Breast epithelium (tissue), 4 donors: ENCODE measurements at places on chromosomes 1 and 21. TPM values are rescaled to one million over a fixed set of nuclear protein-coding genes. Genes with fewer than 3 reads are reported as not detected.
A peak's percentile ranks its signal among the peaks of the same experiment; 100 is the strongest.

GRCh38 chr1:18137759-18138345 lies 30.3 kb downstream of the IGSF21 start:
- H3K36me3 ChIP-seq = no peaks in the 10 kb centered on the region
- no peak overlapping the region for H3K27ac ChIP-seq
- H3K4me1 ChIP-seq = no peaks in the 10 kb centered on the region
- peaks cover 4% of the 10 kb centered on the region for H3K27me3 ChIP-seq

Gene KCNJ10
- total RNA-seq = not detected

- no peak overlapping the region for H3K27ac ChIP-seq
- H3K36me3 ChIP-seq = no peaks in the 10 kb centered on the region
- DNase-seq = no peak
- no peaks in the 10 kb centered on the region for H3K4me1 ChIP-seq
- H3K4me3 ChIP-seq = no peak overlapping the region
Observed at GRCh38 chr1:40796939-40797667, 13.5 kb downstream of the KCNQ4 start.

- DNase-seq = no peak
- peak overlapping the region; percentile 80 for H3K27ac ChIP-seq
- no peaks in the 10 kb centered on the region for H3K27me3 ChIP-seq
- peak overlapping the region; percentile 57 for H3K4me3 ChIP-seq
- H3K36me3 ChIP-seq = no peaks in the 10 kb centered on the region
Observed at GRCh38 chr1:161304927-161305866, 4.6 kb downstream of the MPZ start.

- H3K27me3 ChIP-seq = no peaks in the 10 kb centered on the region
- H3K4me1 ChIP-seq = no peaks in the 10 kb centered on the region
- DNase-seq = no peak
- H3K27ac ChIP-seq = peak overlapping the region; percentile 52
Observed at GRCh38 chr21:46116776-46117585, 19.1 kb downstream of the COL6A2 start.

Gene RXRG
- 0.16 TPM for total RNA-seq

Gene PERM1
- total RNA-seq = 1.9 TPM

Gene TMEM50B
- 92.8 TPM for total RNA-seq

GRCh38 chr21:35366394-35367080 lies 317.4 kb upstream of the RUNX1 start:
- no peaks in the 10 kb centered on the region for H3K27me3 ChIP-seq
- H3K36me3 ChIP-seq = no peaks in the 10 kb centered on the region
- no peak overlapping the region for H3K4me3 ChIP-seq
- no peak for DNase-seq
- no peaks in the 10 kb centered on the region for H3K4me1 ChIP-seq

GRCh38 chr1:7899741-7900140 lies 40.9 kb downstream of the TNFRSF9 start:
- no peaks in the 10 kb centered on the region for H3K4me1 ChIP-seq
- no peak for DNase-seq
- no peaks in the 10 kb centered on the region for H3K27me3 ChIP-seq
- H3K27ac ChIP-seq = no peak overlapping the region
- no peaks in the 10 kb centered on the region for H3K36me3 ChIP-seq

DNA sequence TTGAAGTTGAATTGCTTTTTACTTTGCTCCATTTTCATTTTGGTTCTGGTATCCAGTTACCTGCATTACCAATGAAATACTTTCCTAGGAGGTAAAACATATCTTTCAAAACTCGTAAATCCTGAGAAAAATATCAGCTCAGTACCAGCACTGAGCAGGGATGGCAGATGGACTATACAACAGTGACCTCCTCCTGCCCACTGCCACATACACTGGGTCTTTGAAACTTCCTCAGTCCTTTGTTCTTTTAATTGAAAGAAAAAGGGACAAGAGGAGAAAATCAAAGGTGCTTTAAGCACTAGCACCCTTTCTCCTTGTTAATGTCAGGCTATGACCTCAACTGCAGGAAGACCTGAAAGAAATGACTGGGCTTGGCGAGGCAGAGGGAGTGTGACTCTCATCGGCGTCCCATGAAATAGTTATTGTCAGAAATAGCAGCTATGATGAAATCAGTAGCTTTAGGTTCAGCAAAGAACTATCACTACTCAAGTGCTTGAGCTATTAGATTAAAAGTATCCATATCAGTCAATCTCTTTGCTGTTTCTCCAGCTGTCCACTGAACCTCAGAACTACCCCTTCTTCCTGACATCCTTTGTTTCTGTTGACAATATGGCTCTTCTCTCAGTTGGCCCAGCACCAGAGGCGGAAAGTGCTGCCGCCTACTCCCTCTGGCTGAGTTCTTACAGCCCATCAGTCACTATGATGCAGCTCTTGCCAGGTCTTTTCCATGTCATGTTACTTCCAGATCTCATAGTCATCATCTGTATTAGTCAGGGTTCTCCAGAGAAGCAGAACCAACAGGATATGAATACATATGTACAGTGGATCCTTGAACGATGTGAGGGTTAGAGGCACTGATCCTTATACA lies 207.0 kb upstream of the MAP1LC3C start:
- no peak overlapping the region for H3K4me3 ChIP-seq
- no peak overlapping the region for H3K27ac ChIP-seq
- no peak for DNase-seq
- H3K4me1 ChIP-seq = no peaks in the 10 kb centered on the region
- H3K36me3 ChIP-seq = no peaks in the 10 kb centered on the region

DNA sequence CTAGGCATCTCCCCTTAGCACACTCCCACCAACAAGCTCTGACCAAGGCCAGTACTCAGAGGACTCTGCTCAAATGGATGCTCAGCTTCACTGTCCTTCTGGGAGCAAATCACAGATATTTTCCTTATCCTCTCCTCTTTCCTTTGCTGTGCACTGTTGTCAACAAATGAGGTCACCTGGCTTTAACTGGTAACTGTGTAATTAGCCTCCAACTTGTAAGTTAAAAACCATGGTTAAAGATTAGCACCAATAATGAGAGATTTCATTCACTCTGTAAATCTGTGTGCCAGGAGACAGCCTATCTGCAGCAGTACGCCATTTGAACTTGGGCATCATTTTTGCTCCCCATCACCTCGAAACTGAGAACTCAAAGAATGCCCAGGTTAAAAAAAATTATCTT lies 149.5 kb downstream of the GABPA start:
- no peaks in the 10 kb centered on the region for H3K4me1 ChIP-seq
- no peak overlapping the region for H3K27ac ChIP-seq
- no peaks in the 10 kb centered on the region for H3K36me3 ChIP-seq
- no peak overlapping the region for H3K4me3 ChIP-seq
- H3K27me3 ChIP-seq = no peaks in the 10 kb centered on the region
- DNase-seq = no peak

- H3K27ac ChIP-seq = no peak overlapping the region
- no peaks in the 10 kb centered on the region for H3K4me1 ChIP-seq
- H3K4me3 ChIP-seq = no peak overlapping the region
- DNase-seq = no peak
Observed at GRCh38 chr1:35112668-35113067, 33.5 kb downstream of the ZMYM1 start.
